Activated T-helper 1 cell treated with anti-CD3 and anti-CD28 coated beads, Interleukin-12 subunit alpha, Interleukin-12 subunit beta, Interleukin-2, Interleukin-4 antibody, amounts not matched to agents 30 ng/mL and 10 ng/mL and 1 ng/mL, durations not matched to agents 14 hours and 24 hours and 36 hours (primary cell): ENCODE measurements at places on chromosomes 2 and 18.
A peak's percentile ranks its signal among the peaks of the same experiment; 100 is the strongest.

DNA sequence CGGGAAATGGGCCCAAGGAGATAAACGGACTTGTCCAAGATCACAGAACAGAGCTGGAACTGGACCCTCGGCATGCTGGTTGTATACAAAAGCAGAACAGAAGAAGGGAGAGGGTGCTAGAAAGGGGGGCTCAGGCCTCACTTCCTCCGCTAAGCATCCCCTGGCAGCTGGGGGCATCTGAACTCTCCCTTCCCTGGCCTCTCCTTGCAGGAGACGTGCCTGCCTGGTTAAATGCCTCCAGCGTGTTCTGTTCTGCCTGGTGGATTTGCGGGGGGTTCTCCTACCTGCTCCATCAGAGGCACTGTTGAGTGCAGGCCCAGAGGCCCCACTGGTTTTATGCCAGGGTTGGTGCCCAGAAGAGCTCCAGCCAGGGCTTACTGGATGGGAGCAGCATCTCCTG, 124.7 kb downstream of the ZFP36L2 start:
- H3K27me3 ChIP-seq = peaks cover 4% of the 10 kb centered on the region
- H3K36me3 ChIP-seq = peaks cover 16% of the 10 kb centered on the region
- H3K4me3 ChIP-seq = no peak overlapping the region
- no peak for DNase-seq

DNA sequence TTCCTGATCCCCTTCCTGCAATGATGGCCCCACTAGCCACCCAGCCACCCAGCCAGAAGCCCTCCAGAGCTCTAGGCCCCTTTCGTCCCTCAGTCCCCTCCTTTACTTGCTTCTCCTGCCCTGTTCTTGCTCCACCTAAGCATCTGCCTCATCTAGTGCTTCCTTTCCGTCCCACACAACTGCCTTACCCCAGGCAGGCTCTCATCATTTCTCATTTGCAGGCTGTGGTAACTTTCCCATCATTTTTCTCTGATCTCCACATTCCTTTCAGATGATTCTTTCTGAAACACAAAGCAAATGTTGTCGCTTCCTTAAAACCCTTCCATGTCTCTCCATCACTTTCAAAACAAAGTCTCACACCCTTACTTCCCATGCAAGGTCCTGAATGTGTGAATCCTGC, 459.8 kb downstream of the METTL4 start:
- H3K4me3 ChIP-seq = no peak overlapping the region
- no peaks in the 10 kb centered on the region for H3K36me3 ChIP-seq
- DNase-seq = no peak

- peaks cover 12% of the 10 kb centered on the region for H3K36me3 ChIP-seq
- H3K27ac ChIP-seq = peak overlapping the region; percentile 49
- peak overlapping the region; percentile 25 for H3K4me3 ChIP-seq
- no peak for DNase-seq
These were observed 14.5 kb downstream of the EPC2 start for GRCh38 chr2:148658807-148659722.

- no peaks in the 10 kb centered on the region for H3K4me1 ChIP-seq
- no peak overlapping the region for H3K4me3 ChIP-seq
- H3K36me3 ChIP-seq = no peaks in the 10 kb centered on the region
- no peak for DNase-seq
These were observed 55.9 kb downstream of the PLA2R1 start for GRCh38 chr2:160006475-160006874.

DNA sequence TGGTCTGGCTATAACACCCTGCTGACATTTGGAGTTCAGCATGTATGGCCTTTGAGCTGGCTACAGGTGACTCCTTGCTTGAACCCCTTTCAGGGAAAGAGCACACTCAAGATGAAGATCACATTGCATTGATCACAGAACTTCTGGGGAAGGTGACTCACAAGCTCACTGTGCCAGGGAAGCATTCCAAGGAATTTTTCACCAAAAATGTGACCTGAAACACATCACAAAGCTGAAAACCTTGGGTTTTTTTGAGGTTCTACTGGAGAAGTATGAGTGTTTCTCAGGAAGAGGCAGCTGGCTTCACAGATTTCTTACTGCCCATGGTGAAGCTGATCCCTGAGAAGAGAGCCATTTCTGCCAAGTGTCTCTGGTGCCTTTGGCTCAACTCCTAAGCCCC, 879.0 kb downstream of the CBLN2 start:
- no peaks in the 10 kb centered on the region for H3K27me3 ChIP-seq
- no peak overlapping the region for H3K4me3 ChIP-seq
- H3K4me1 ChIP-seq = no peaks in the 10 kb centered on the region
- DNase-seq = no peak

DNA sequence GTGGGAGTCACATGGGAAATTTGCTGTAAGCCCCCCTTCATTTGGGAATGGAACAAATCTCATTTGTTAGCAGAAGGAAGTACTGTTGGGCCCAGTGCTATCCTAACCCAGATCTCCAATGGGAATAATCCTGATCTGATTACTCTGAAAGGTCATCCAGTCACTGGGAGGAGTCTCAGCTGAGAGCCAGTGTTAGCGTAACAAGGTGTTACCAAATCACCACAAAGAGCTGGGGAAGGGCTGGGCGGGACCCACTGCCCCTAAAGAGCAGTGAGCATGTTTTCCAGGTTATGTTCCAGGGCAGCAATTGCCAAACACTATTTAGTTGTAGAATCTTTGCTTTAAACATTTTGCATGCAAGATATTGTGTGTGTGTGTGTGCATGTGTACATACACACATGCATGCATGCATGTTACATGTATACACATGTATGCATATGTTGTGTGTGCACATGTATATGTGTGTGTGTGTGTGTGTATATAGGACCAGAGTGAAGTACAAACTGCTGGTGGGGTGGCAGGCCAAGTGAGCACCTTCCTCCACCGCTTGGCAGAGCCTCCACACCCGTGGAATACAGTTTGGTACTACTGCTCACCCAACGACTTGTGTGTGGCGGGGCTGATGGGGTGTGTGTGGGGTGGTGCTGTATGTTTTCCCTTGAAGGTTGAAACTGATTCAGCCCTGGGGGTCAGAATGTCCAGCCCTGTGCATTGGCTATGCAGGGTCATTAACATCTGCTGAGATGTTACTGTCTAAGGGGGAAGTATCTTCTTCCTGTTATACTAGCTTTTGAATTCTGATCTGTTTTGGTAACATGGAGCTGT, 15.2 kb downstream of the INPP5D start:
- peaks cover 27% of the 10 kb centered on the region for H3K4me1 ChIP-seq
- H3K4me3 ChIP-seq = no peak overlapping the region
- H3K27me3 ChIP-seq = no peaks in the 10 kb centered on the region
- no peak overlapping the region for H3K27ac ChIP-seq
- H3K36me3 ChIP-seq = peaks cover 36% of the 10 kb centered on the region

DNA sequence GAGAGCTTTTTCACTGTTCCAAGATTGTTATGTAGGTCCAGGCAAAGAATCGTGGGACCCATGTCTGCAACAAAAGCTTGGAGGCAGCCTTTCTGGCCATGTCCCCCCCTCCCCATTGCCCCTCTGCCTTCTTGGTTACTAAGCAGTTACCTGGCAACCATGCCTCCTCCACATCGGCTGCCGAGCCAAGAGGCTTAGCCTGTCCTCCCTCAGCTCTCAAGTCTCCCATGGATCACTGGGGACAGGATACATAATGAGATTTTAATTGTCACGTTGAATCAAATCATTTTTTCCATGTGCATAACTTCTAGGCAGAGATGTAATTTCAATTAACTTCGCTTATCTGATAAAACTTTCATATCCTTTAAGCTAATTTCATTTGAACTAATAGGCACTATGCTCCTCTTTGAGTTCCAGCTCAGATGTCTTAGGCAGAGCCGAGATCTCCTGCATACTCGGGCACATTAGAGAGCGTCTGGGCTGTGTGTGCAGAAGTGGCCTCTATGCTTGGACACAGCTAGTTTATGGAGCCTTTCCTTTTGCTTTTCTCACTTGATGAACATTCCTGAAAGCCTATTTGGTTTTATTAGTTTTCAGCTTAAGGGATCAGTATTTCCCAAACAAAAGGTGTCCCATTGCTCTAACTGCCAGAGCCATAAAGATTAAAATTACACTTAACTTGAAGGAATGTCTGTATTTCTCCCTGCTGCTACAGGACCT, 80.7 kb downstream of the LYPD1 start:
- no peak overlapping the region for H3K4me3 ChIP-seq
- H3K27ac ChIP-seq = no peak overlapping the region
- no peaks in the 10 kb centered on the region for H3K36me3 ChIP-seq
- DNase-seq = no peak
- H3K4me1 ChIP-seq = no peaks in the 10 kb centered on the region
- H3K27me3 ChIP-seq = no peaks in the 10 kb centered on the region

- H3K27ac ChIP-seq = no peak overlapping the region
- no peak overlapping the region for H3K4me3 ChIP-seq
- no peaks in the 10 kb centered on the region for H3K4me1 ChIP-seq
- no peaks in the 10 kb centered on the region for H3K27me3 ChIP-seq
These were observed 232.6 kb downstream of the ATAD2B start for GRCh38 chr2:23694058-23695045.

DNA sequence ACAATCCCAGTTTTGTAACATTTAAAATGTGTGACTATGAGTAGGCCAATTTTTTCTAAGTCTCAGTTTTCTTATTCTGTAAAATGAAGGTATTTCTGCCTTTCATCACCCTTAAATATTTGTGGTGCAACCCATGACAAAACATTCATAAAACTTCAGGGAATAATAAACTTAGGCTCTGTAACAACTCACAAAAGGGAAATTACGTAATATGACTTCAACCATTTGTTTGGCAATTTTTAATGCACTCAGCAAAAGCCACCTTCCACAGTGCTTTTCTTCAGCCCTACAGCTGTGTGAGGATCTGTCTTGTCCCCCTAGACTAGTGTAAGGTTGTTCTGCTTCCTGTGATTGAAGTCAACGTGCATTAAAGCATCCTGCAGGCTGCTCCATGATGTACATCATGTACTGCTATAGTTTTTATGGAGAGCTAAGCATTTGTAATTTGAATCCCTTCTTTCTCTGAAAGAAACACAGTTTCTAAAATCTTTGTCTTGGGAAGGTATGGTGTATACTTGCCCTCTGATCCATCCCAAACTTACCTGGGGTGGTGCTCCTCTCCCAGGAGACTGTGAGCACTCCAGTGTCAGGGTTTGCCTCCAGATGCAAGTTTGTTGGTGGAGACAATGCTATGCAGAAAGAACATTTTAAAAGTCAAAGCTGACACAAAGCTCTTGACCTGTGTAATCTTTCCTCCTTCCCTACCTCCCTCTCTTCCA, 39.1 kb downstream of the FN1 start:
- no peak for DNase-seq
- no peak overlapping the region for H3K4me3 ChIP-seq
- H3K27ac ChIP-seq = no peak overlapping the region
- no peaks in the 10 kb centered on the region for H3K36me3 ChIP-seq
- H3K4me1 ChIP-seq = no peaks in the 10 kb centered on the region
- peaks cover 7% of the 10 kb centered on the region for H3K27me3 ChIP-seq

GRCh38 chr18:42082415-42083234, 127.6 kb downstream of the PIK3C3 start:
- H3K27me3 ChIP-seq = no peaks in the 10 kb centered on the region
- peaks cover 33% of the 10 kb centered on the region for H3K4me1 ChIP-seq
- DNase-seq = no peak
- peaks cover 44% of the 10 kb centered on the region for H3K36me3 ChIP-seq

DNA sequence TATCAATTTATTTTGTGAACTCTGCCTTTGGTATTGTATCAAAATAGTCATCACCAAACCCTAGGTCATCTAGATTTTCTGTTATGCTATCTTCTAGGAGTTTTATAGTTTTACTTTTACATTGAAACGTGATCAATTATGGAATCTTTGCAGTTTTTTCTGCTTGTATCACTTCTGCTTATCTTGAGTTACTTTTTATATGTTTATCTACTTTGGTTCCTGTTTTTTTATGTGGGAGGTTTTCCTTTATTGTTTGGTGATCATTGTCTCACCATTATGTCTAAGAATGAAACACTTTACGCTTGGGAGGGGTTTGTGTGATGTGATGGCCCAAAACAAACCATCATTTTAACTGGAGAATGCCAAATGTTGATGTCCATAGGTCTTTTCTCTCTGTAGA, 261.2 kb downstream of the SPAG16 start:
- no peaks in the 10 kb centered on the region for H3K27me3 ChIP-seq
- DNase-seq = no peak
- H3K4me1 ChIP-seq = no peaks in the 10 kb centered on the region
- H3K36me3 ChIP-seq = no peaks in the 10 kb centered on the region

DNA sequence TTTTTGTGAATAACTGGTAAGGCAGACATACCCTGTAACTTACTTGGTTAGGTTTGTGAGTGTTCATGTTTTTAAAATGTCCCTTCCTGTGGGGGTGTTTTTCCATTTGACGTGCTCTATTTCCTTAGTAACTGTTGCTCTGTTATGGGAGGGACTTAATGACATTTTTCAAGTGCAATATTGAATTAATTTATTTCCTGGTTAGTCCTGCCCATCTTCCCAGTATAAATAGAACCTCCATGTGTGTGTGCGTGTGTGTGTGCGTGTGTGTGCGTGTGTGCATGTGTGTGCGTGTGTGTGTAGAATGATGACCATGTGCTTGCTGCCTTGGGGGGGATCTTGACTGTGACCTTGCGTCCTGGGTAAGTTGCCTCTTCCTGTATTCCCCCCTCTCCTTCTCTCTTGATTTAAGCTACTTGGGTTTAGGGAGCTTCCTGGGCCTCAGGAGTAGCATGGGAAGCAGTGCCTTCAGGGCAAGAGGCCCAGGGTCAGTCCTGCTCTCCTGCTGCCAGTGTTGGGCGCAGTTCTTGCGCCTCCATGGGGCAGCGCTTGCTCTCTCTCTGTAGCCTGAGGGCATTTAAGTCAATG, 163.9 kb downstream of the LDLRAD4 start:
- peaks cover 4% of the 10 kb centered on the region for H3K27me3 ChIP-seq
- peak overlapping the region; percentile 79 for H3K4me3 ChIP-seq
- peak overlapping the region; percentile 98 for H3K27ac ChIP-seq
- H3K36me3 ChIP-seq = peaks cover 6% of the 10 kb centered on the region
- no peak for DNase-seq

GRCh38 chr2:229231885-229232284, 39.2 kb downstream of the PID1 start:
- no peaks in the 10 kb centered on the region for H3K27me3 ChIP-seq
- no peak overlapping the region for H3K4me3 ChIP-seq
- no peaks in the 10 kb centered on the region for H3K36me3 ChIP-seq
- no peak for DNase-seq
- no peaks in the 10 kb centered on the region for H3K4me1 ChIP-seq
- H3K27ac ChIP-seq = no peak overlapping the region
